ENCODE measurements at places on chromosomes 11 and 22.

DNA sequence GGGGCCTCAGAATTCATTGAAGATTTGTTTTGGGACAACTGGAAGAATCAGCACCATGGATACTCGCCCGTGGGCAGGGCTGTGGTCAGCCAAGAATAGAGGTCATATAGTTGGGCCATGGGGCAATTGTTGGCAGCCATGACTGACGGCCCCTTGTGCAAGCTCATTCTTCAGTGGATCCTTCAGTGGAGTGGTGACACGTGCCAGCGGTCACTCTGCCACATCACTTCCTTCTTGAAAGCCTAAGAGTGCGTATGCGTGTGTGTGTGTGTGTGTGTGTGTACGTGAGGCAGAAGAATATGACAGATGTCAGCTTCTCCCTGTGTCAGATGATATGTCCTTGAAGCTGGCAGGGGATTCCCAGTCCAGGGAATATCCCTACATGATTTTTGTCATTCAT, 1.8 kb upstream of the IL18BP start:
- no peak for DNase-seq

DNA sequence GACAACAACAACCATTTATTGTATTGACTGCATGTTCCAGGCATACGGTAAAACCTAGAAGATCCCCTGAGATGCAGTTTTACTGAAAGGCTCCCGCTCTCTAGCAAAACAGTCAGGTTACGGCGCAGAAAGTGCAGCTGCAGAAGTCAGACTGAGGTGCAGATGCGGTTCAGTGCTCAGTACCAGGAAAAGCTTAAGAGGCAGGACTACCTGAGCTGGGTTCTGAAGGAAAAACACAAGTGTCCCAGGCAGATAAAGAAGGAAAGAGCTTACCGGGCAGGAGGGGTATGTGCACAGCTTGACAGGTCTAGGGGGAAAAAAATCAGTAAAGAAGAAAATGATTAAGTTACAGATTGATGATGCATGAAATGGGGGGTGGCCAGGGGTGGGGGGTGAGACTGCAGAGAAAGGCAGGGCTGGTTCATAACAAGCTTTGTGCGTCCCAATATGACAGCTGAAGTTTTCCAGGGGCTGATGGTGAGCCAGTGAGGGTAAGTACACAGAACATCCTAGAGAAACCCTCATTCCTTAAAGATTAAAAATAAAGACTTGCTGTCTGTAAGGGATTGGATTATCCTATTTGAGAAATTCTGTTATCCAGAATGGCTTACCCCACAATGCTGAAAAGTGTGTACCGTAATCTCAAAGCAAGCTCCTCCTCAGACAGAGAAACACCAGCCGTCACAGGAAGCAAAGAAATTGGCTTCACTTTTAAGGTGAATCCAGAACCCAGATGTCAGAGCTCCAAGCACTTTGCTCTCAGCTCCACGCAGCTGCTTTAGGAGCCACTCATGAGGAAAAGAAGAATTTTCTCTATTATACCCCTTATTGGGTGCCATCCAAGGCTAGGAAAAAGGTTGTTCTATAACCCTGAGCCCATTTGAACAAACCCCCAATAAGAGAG, 11.9 kb downstream of the LARGE1 start:
- DNase-seq = no peak

DNA sequence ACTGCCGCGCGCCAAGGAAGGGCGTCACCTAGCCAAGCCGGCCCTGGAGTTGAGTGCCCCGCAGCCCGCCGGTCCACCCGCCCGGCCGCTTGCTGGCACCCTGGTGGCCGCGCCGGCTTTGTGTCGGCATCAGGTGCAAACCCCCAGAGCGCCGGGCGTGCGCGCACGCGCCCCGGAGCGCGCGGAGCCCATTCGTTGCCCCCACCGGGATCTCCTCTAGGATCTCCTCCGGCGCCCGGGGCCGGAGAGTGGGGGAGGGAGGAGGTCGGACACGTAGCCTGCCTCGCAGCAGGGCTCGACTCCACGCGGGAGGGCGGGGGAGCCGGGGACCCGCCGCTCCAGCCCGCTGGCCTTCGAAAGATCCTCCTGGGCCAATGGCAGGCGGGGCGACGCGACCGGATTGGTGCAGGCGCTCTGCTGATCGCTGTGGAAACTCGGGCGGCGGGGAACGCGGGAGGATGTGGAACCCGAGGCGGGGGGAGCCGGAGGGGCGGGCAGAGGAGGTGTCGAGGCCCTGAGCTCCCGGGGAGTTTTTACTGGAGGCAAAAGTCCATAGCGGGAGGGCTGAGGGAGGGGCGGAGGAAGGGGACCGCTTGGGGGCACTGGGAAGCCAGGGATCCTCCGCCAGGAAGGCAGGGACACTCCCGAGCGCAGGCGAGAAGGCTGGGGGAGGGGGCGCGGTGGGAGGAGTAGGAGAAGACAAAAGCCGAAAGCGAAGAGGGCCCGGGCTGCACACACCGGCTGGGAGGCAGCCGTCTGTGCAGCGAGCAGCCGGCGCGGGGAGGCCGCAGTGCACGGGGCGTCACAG, at the start of gene FADS2:
FADS2 (plus strand) TSS at position 730 of the 808 bp plus-strand sequence. CDS start 91 bp downstream, outside the sequence.
- peak; percentile 95 for DNase-seq

DNA sequence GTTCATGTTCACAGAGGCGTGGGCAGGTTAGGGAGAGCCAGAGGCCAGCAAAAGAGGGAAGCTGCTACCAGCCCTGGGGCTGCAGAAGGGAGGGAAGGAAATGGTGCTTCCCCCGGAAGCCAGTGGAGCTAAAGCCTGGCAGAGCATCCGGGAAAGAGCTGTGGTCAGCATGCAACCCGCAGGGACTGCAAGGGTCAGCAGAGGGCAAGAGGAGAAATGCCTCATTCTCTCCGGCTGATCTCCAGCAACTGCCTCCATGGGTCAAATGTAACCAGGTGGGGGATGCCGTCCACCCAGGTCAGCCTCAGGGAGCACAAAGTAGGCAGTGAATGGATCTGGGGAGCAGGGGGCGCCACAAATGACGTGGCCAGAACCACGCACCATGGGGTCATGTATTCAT, 36.9 kb upstream of the PRR5 start:
- no peak for DNase-seq

- no peak for DNase-seq
Measured at GRCh38 chr22:35749808-35750207, 32.1 kb downstream of the APOL5 start.

DNA sequence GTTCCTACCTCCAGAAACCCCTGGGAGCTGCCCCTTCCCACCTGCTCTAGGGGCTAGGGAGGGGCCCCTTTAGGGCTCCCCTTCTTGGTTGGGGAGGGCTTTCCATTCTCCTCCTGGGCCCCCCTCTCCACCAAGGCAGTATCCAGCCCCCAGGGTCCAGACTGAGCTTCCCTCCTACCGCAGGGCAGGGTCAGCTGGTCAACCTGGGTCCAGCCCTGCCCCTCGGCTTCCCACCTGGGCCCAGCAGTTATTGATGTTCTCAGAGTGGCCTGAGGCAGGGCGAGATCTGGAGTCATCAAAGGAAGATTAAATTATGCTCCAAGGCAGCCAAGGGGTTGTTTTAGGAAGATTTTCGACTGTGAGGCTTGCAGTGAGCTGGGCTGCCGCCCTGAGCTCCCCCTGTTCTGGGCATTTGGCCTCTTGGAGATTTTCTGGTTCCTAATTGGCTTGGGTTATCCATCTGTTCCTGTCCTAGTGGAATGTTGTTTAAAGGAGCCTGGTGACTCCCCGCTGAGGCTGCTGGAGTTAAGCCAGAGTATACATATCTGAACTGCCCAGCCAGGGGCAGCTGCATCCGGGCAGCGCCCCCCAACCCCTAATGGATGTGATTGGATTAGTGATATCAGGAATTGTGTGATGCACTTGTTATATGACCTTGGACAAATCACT, 1.8 kb upstream of the SLC22A8 start:
- no peak for DNase-seq

GRCh38 chr22:41725510-41726110, 26.3 kb downstream of the MEI1 start:
- DNase-seq = no peak

DNA sequence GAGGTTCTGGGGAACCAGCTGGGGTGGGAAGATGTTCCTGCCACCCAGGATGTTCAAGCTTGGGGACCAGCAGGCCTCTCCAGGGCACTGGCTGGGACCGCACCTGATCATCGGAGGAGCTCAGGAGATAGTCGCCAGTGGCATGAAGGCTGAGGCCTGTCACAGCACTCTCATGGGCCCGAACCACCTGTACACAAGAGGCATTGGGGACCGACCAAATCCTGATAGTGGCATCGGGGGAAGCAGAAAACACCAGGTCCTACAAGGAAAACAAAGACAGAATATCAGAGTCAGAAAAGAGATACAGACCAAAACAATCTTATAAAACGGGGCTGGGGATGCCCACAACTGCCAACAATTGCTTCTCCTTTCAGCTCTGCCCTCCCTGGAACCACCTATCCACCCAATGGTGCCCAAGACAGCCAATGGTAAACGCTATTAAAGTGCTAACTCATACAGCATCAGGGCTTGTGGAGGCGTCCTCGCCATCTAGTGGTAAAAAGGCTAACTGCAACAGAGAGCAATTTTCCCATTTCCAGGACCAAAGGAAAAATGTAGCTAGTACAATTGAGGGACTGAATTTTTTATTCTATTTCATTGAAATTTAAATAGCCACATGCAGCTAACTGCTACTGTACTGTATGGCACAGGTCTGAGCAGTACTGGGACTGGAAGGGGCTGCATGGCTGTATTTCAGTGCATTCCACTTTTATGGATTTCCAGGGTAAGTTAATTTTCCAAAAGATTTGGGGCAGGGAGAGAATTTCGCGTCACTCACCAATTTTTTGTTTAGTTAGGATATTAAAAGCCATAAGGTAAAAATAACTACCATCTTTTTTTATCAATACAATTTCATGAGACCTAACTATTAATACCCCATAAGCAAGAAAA, 7.1 kb downstream of the PRPF19 start:
- no peak for DNase-seq

DNA sequence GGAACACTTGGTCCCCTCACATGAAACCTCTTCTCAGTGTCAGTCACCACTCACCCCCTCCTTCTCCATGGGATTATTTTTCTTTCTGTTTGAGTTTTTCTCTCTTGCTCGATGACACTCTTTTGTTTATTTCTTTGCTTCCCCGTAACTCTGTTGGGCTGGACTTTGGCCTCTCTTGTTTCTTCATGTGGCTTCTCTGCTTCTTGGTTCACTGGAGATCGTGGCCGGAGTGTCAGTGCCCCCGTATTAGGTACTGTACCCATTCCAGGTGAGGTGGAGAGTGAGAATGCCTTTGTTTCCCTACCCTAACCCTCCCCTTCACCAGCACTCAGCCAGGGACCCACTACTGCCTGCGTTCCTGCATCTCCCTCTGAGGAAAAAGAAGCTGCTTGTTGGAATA, 32.5 kb downstream of the CYB5R2 start:
- DNase-seq = no peak

DNA sequence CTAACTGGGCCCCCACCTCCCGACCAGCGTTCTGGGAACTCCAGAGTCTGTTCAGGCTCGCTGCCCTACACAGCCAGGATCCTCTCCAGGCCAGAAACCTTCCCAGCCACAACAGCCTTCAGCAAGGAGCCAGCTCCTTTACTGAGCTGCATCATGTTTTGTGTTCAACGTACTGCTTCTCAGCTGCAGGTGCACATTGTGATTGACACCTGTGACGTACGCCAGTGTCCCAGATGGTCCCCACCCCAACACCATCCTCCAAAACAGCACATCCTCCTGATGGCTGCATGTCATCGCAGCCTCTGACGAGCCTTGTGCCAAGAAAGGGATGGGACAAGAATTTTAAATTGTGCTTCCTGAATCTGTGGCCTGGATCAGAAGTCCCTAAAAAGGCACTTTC, 117.5 kb downstream of the SPATA19 start:
- no peak for DNase-seq

GRCh38 chr11:84993386-84993785, 633.8 kb downstream of the DLG2 start:
- DNase-seq = no peak

Data from NCI-H526 treated with DMSO at 0.1 percent for 48 hours (cell line).